Gastroesophageal sphincter (tissue), 4 donors: ENCODE measurements at places on chromosomes 7 and 10.

DNA sequence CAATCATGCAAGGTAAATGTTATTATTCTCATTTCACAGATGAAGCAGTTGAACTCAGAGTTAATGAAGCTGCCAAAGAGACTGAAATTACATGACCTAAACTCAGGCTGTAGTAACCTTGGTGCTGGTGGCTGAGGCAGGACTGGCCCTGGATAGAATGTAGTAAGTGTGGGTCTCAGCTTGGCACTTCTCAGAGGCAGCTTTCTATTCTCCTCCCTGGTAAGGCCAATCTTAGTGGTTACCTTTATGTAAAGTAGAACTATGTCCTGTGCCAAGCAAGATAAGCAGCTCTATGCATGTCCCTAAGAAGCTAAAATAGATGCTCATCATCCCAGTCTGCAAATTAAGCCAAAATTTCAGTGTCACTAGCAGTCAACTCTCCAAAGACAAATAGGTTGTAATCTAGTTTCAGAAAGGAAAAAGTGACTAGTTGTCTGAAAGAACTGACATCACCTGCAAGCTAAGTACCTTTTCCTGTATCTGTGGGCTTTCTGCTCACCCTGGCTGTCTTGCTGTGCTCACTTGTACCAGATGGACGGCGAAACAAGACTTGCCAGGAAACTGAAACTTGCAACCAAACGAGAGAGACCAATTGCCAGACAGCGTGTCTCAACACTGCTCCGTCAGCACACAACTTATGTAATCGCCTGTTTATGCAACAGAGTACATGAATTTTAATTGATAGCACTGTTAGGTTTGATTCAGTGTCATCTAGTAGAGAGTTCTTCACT is 43.7 kb downstream of the CH25H start:
- ATAC-seq, result peak; percentile 66

DNA sequence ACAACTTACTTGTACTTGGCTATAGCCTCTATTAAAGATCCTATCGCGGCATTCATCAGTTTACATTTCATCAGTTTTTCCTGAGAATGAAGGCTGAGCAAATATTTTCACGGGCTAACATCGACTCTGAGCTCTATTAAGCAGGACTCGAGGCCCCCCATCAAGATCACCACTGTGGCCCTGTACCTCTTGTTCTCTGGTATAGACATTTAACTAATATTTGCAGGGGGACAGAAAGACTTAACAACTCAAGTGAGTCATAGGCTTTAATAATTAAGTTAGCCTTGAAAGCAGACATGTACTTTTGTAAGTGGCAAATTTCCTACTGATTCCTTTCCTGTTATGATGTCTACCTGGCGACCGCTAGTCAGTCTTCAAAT is 45.4 kb downstream of the DOCK4 start:
- ATAC-seq, result no peak

DNA sequence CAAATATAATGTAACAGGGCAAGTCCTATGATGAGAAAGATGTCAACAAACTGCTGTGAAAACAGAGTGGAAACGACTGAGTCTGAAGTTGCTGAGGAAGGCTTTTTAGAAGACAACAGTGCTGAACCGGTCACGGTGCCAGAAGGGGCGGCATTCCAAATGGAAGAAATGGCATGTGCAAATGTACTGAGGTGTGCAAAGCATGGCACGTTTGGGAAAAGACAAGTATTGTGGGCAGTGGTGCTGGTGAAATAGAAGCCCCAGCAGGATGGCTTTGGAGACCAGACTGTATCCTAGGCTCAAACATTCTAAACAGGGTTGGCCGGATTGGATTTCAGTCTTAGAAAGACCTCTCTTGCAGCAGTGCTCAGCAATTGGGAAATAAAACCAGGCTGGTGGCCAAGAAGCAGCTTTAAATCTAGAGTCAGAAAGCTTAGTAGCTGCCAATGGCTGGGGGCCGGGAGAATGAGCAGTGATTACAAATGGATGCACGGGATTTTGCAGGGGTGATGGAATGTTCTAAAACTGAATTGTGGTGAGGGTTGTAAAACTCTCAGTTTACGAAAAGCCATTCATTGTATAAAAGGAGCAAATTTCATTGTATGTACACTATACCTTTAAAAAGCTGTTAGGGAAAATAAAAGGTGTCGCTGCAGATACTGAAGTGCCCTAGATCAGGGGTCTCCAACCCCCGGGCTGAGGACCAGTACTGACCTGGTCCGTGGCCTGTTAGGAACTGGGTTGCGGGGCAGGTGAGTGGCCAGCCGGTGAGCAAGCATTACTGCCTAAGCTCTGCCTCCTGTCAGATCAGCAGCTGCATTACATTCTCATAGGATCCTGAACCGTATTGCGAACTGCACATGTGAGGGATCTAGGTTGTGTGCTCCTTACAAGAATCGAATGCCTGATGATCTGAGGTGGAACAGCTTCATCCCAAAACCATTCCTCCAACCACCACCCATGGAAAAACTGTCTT is 141.6 kb downstream of the HIBADH start:
- ATAC-seq, result no peak

GRCh38 chr10:35585903-35586535 is 19.1 kb upstream of the GJD4 start:
- ATAC-seq, result no peak

DNA sequence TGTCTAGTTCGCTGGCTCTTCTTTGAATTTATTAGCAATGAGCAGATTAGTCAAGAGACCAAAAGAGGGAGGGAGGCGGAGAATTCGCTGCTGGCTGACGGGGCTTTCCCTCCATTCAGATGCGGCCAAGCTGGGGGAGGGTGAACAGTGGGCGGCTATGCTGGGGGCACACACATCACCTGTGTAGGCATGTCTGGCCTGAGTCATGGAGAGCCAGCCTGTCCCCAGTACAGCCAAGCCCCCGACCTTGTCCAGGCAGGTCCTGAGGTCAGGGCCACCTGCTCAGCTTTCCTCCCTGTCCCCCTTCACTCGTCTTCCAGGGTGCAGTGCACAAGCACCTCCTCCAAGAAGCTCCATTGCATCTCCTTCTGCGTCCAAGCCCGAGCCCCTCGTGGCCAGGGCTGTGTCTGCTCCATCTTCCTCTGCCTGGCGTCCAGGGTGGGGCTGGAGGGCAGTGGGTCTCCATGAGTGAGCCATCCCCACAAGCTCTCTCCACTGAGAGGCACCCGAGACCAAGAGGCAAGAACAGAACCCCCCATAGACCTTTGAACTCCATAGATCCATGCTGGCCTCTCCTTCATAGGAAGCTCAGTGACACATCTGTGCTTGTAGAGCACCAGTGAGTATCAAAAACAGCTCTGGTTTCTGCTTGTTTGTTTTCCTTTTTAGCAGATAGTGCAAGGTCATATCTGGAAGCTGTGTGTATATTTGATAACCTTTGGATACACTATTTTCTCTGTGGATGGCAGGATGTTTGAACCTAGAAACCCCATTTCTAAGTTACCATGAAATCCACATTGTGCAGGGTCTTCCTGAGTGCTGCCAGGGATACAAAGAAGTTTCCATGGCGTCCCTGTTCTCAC is 1.9 kb upstream of the DEPP1 start:
- no peak for ATAC-seq

DNA sequence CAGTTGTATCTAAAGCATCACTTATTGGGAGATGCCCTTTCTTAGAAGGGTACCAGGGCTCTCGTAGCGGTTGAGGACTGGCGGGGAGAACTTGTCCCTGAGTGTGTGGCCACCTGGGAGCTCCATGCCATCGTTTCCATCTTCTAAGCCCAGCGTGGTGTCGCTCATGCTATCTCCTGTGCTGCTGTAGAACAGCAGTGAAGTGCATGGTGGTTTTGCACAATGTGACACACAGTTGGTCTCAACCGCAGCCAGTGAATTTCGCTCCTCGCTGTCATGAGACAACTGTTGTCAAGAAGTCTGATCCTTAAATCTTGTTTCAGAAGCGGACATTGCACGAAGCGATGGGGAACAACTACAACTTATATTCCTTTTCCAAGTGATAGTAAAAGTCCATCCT is 283.4 kb downstream of the GRID1 start:
- ATAC-seq, result no peak

DNA sequence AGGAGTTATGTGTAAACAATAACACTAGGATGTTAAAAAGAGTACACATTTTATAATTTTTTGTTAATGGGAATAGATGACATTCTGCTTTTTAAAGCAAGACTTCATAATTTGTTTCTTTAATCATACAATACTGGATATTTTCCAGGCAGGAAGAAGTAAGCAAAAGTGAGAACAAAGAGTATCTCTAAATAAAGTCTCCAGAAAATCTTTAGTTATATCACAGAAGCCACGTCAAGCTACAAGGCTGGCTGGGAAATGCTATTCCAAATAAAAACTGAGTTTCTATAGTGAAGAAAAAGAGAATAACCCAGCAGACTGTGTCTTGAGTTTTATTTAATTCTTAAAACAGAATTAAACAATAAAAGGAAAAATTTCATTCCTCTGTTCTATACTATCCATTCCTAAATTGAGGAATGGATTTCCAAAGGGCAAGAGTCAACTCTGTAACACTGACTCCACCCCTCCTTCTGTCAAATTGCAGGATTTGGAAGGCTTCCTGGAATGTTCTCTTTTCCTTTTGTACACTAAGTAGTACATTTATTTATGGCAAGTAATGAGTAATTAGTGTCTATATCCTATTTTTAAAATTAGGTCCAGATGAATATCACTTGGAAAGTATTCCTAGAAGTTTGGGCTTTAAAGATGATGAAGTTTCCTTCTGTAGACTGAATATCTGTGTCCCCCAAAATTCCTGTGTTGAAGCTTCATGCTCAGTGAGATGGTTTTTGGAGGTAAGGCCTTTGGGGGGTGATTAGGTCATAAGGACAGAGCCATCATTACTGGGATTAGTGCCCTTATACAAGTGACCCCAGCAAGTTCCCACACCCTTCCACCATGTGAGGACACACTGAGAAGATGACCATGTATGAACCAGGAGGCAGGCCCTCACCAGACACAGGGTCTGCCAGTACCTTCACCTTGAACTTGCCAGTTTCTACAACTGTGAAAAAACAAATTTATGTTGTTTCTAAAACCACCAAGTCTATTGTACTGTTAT is 290.9 kb downstream of the CRPPA start:
- no peak for ATAC-seq

GRCh38 chr7:128837521-128837921 is 7.3 kb downstream of the FLNC start:
- ATAC-seq, result no peak
